SHP77 treated with DMSO at 0.1 percent for 48 hours (cell line): ENCODE measurements at places on chromosomes 6 and 20.
A peak's percentile ranks its signal among the peaks of the same experiment; 100 is the strongest.

DNA sequence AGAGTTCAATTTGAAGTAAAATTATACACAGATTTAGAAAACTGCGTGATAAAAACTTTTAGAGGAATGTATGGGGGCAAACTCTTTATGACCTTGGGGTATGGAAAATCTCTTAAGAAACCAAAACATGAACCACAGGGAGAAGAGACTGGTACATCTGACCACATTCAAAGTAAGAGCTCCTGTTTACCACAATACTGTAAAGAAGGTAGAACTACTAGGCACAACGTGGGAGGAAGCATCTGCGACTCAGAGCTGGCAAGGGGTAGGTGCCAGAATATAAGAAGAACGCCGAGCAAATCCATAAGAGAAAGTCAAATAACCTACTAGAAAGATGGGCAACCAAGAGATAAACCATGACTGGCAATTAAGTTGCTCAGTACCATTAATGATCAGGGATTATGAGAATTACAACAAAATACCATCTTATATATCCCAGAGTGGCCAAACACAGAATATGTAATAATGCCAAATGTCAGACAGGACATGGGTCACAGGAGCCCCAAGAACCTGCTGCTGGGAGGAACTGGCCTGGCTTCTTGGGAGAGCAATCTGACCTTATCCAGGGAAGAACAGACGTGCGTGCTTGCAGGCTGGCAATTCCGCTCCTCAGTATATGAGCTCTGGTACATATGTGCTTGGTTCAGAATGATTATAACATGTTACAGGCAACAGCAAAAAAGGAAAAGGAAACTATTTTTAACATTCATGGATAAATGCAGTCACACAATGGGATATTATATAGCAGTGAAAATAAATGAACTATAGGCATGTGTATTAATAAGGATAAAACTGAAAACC, 50.2 kb downstream of the INSM1 start:
- DNase-seq: no peak

DNA sequence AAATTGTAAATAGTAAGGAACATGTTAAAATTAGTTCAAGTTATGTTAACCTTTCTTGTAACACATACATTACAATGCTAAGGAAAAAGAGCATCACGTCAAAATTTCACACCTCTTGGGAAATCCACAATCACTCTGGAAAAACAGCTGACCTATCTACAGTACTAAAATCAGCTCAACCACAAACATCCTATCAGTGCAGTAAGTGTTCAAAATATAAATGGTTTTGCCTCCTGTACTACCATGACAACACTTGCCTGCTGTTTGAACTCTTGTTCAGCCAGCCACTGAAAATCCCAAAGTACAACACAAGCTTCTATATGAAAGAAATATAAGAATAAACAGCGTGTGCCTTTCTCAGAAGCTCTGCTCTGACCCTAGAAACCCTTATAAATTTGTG, 83.5 kb upstream of the PLN start:
- DNase-seq: no peak

DNA sequence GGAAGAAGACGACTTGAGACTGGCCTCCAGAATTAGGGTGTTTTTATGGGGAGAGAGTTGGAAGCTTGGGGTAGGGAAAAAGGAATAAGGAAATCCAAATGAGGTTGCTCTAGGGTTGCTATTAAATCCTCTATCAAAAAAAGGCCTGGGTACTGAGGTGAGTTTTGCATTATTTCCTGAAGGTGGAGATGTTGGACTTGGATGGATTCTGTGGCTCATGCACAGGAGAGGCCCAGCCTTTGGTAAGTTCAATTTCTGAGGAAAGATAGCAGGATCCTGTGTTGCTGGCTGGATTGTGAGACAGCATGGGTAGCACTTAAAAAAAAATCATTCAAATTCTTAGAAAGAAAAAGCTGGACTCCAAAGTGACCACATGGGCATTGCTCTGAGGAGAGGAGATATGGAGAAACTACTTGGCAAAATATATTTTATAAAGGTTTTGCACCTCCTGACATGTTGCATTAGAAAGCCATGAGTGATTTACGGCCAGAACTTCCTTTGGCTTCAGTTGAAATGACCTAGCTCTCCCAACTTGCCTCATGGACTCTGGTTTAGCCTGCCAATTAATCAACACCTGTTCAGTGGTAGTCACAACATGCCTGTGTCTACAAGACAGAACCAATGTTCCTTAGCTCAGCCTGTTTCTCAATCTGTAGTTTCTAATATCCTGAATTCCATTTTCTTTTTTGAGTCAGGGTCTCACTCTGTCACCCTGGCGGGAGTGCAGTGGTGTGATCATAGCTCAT, 152.1 kb upstream of the RALGAPA2 start:
- DNase-seq: peak; percentile 38

- no peak for DNase-seq
Observed at GRCh38 chr6:170460641-170461040, 92.5 kb downstream of the PSMB1 start.

- DNase-seq: peak; percentile 37
Observed at GRCh38 chr6:89311853-89312531, 3.1 kb downstream of the GABRR2 start.
